WTC11 (cell line): ENCODE measurements at places on chromosomes 3 and 15.

GRCh38 chr3:50278880-50279224 is at the start of gene LSMEM2:
LSMEM2 (plus strand) TSS chr3:50279087; CDS start chr3:50279114, 27 bp downstream.
- no peak for DNase-seq

GRCh38 chr3:186143250-186143649 is 34.4 kb upstream of the ETV5 start:
- no peak for DNase-seq

- no peak for DNase-seq
These were observed 906.0 kb upstream of the ALCAM start for GRCh38 chr3:104460477-104461406.

- DNase-seq: no peak
These were observed 14.1 kb downstream of the PTPN23 start for GRCh38 chr3:47394881-47395280.

DNA sequence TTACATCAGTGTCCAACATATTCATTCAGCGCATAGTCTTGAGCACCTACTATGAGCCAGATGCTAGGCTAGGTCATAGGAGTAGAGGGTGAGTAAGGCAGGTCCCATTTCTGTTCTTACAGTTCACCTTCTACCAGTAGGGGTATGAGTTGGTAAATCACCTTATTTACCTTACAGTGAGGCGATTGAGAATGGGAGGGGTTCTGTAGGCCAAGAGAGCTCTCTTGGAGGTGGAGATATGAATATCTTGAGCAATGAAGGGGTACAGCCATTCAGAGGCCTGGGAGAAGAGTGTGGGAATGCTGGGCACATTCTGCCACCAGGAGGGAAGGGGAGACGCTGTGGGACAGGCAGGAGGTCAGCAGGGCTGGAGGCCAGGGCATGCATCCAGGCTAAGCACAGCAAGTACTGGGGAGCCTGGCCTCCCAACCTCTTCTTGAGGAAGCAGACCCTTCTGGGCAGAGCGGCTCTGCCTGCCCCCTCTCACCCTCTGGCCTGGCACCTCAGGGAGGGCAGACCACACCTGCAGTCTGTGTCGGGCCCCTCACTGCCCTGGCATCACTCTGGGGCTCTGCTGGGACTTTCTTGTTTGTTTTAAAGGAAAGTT is 123.4 kb downstream of the EEFSEC start:
- no peak for DNase-seq

GRCh38 chr15:82066455-82066854 is 20.6 kb upstream of the MEX3B start:
- no peak for DNase-seq
